Kidney (tissue), 22 donors: ENCODE measurements at places on chromosomes 11 and 22. TPM values are rescaled to one million over a fixed set of nuclear protein-coding genes. Genes with fewer than 3 reads are reported as not detected.
A peak's percentile ranks its signal among the peaks of the same experiment; 100 is the strongest.

DNA sequence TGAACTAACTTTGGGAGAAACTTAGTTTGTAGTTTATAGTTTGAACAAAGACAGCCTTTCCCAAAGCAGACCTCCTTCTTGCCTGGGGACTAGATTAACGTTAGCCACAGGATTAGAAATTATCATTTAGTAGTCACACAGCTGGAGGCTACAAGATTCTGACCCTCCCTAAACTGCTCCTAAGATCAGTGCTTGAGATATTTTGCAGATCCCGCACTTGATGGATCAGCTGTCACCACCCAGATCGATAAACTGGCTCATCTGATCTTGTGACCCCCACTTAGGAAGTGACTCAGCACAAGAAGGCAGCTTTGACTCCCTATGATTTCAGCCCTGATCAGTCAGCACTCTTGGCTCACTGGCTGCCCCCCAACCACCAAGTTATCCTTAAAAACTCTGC lies 1.6 kb downstream of the SLC22A24 start:
- H3K36me3 ChIP-seq = no peaks in the 10 kb centered on the region
- peak overlapping the region; percentile 39 for H3K27ac ChIP-seq
- no peak for DNase-seq
- peaks cover 11% of the 10 kb centered on the region for H3K4me1 ChIP-seq

GRCh38 chr11:42819126-42819525 lies 492.7 kb upstream of the API5 start:
- no peak for DNase-seq
- no peak overlapping the region for H3K27ac ChIP-seq
- H3K36me3 ChIP-seq = no peaks in the 10 kb centered on the region

- H3K27me3 ChIP-seq = no peaks in the 10 kb centered on the region
- no peak overlapping the region for H3K4me3 ChIP-seq
- no peak overlapping the region for H3K27ac ChIP-seq
- no peak for DNase-seq
- no peaks in the 10 kb centered on the region for H3K4me1 ChIP-seq
- H3K36me3 ChIP-seq = no peaks in the 10 kb centered on the region
Measured at GRCh38 chr11:60711276-60711675, 11.9 kb downstream of the MS4A8 start.

Gene OR52N1
- total RNA-seq = not detected
